Small intestine (tissue), 16 donors: ENCODE measurements at places on chromosomes 12 and 14. TPM values are rescaled to one million over a fixed set of nuclear protein-coding genes. Genes with fewer than 3 reads are reported as not detected.

The BICDL1 gene
- polyA plus RNA-seq = 6.3 TPM

The PDZRN4 gene
- 0.88 TPM for polyA plus RNA-seq

The ACOT6 gene
- polyA plus RNA-seq = 0.54 TPM

The SDS gene
- polyA plus RNA-seq = 0.46 TPM

The CAPZA3 gene
- not detected for polyA plus RNA-seq

The MIPOL1 gene
- polyA plus RNA-seq = 0.45 TPM

The CRIP1 gene
- polyA plus RNA-seq = 3,839 TPM

The RNASE7 gene
- polyA plus RNA-seq = 0.04 TPM
